ENCODE measurements at places on chromosomes 3 and 15. TPM values are rescaled to one million over a fixed set of nuclear protein-coding genes. Genes with fewer than 3 reads are reported as not detected.

GRCh38 chr15:71136793-71137518, 21.7 kb downstream of the THSD4 start:
- DNase-seq = no peak

DNA sequence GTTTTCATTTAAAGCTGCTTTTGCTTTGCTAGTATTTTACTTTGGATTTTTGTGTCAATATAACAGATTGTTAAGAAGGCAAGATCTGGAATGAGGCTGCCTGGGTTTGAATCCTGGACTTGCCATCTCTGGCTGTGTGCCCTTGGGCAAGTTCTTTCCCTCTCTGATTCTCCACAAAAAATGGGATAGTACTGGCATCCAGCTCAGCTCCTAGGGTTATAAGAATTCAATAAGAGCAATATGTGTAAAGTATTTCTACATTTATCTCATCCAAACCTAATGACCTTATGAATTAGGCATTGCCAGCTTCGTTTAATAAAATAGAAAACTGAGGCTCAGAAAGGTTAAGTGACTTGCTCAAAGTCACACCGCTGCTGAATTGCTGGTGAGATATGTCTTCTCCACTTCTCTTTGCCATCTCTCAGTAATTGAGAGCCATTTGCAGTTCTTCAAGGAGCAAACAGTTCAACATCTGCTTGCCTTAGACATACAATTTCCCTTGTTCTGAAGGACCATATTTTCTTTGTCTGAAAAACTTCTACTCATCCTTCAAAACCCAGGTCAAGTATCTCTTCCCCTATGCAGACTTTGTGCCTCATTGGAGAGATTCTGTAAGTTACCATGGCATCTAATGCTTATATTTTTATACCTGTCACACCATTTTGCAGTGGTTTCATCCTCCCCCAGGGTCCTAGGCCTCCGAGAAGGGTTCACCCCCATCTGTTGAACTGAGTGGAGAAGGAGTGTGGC, 80.8 kb upstream of the TLE3 start:
- no peak for DNase-seq

DNA sequence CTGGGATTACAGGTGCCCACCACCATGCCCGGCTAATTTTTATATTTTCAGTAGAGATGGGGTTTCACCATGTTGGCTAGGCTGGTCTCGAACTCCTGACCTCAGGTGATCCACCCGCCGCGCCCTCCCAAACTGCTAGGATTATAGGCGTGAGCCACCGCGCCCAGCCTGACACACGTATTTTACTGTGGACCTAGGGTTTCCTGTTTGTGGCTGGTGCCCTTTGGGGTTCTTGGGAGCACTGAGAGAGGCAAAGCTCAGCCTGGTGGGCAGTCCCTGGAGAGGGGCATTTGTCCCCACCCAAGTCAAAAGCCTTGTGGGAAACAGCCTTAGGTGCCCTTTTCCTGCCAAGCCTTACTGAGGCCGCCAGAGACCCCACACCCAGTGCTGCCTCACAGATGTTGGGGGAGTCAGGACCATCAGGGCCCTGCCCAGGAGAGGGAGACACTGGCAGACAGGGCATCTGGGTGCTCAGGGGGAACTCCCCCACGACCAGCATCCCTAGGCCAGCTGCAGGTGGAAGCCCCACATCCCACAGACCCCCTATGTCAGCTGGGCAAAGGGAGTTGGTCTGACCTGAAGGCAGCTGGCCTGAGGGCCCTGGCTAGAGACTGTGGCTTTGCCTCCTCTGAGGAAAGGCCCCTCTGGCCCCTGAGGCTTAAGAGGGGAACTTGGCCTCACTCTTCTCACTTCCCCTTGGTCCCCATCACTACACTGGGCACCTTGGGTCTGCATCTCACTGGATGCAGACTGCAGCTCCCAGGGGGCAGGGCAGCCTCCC, 35.1 kb downstream of the DNAH1 start:
- DNase-seq = no peak

ABTB1 gene
- total RNA-seq = 23.1 TPM

DNA sequence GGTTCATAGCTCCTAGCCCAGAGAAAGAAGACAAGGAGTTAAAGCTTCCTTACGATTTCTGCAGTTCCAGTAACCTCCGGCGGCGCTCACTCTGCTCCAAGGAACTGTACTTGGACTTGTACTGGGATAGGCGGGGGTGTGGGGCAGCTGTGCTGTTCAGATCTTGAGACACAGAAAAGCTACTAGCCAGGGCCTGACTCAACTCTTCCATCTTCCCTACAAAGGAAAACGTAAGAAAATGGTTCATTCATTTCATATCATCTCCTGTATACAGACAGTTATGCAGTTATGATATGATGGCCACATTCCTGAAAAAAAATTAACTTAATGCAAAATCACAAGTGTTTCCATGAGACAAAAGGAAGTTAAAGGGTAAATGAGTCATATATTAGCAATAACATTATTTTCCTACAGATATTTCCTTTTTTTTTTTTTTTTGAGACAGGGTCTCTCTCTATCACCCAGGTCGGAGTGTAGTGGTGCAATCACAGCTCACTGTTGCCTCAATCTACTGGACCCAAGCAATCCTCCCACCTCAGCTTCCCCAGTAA, 4.6 kb downstream of the SNUPN start:
- no peak for DNase-seq

FOXB1 gene
- 0.33 TPM for total RNA-seq

DNA sequence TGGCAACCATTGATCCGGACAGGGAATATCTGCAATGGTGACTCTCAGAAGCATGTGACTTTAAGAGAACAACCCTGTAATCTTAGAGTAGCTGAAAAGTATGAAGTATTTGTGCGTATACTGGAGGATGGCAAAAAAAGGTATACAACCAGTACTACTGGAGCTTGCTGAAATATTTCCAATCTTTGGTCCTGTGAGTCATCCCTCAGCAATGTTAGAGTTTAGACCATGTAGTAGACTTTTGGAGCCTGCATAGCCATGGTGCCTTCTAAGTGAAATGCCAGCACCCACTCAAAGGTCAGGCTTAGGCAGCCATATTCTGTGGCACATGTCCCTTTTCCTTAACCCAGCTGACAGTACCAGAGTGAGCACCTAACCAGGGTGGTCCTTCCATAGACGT, 429.4 kb downstream of the NTRK3 start:
- no peak for DNase-seq

GRCh38 chr3:150251187-150252062, 156.7 kb upstream of the TSC22D2 start:
- no peak for DNase-seq

TRA2B gene
- total RNA-seq = 305 TPM

- DNase-seq = no peak
These were observed 91.5 kb downstream of the RPL22L1 start for GRCh38 chr3:170778240-170779217.

TRIM42 gene
- not detected for total RNA-seq

DNA sequence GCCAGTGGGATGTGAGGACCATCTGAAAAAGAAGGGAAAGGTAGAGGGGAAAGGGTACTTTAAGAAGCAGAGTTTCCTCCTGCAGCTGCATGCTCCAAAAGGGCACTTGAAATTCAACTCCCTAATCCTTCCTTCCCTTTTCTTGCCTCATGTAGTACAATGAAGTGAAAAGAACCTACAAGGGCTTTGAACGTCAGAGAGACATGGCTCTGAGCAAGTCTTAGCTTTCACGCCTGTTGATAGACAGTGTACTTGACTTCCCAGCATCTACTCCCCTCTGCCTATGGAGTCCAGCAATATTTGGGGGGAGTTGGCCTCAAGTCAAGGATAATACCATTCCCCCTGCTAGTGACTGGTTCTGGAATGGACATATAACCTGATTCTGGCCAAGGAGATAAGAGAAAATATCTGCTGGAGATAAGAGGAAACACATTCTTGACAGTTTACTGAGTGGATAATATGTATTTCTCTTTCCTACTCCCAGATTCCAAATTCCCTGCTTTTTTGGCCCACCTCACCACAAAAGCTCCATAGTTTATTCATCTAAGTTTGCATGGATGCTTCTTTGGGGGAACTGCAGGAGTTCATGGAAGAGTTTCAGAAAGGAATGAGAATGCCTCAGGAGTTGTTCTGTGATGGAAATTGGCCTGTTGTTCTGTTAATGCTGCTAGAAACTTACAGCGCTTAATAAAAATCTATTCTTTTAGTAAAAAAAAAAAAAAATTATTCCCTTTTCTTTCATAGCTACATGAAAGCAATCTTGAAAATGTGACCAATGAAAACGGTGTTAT, 193.0 kb upstream of the TPM1 start:
- DNase-seq = no peak

- no peak for DNase-seq
These were observed 54.0 kb upstream of the GADL1 start for GRCh38 chr3:30948426-30948825.

SKIC8 gene
- 60.2 TPM for total RNA-seq

DNA sequence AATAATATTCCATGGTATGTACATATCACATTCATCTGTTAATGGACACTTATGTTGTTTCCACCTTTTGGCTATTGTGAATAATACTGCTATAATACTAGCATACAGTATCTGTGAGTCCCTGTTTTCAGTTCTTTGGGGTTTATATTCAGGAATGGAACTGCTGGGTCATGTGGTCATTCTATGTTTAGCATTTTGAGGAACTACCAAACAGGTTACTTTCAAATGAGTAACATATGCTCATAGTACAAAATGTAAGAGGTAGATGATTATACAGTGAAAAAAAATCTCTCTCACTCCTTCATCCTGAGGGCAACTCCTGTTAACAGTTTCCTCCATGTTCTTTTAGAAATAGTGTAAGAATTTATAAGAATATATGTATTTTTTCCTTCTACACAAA, 162.2 kb downstream of the PLD1 start:
- no peak for DNase-seq

IQCF5 gene
- not detected for total RNA-seq

DNA sequence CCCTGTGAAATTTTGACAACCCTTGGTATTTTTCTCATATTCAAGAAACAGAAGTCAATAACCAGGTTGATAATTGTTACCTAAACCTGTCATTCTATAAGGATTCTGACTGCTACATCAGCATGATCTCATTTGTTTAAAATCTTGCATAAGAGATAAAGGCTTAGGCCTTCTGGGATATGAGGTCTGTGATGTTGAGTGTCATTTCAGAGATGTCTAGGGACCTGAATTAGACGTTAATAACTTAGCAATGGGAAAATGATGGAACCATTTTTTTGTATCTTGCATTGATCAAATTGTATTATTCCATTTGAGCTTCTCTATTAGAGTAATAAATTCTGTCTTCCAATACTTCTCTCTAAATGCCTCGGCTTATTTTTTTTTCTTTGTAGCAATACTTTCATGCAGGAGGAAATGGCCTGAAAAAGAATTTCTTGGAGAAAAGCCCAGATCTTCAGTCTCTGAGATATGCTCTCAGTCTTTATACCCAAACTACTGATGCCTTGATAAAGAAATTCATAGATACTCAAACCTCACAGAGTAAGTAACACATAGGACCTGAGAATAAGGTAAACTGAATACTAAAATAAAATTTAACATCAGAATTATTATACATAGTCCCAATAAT, 589.3 kb downstream of the UNC13C start:
- no peak for DNase-seq

DNA sequence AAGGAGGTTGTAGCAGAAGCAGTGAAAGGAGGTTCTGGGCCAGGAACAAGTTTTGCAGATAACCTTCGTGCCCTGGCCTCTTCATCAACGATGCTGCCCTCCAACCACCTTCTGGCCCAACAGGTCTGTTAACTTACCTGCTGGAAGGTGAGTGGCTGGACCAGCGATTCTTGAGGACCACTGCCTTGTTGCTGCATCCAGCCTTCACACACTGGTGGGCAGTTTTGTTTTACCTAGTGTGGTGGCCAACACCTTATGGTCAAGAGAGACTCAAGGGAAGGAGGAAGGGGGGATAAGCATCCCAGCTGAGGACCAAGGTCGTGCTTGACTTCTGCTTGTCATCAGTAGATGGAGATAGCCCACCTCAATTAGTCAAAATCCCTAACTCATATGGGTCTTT, 7.8 kb upstream of the MAGEF1 start:
- DNase-seq = no peak

DNA sequence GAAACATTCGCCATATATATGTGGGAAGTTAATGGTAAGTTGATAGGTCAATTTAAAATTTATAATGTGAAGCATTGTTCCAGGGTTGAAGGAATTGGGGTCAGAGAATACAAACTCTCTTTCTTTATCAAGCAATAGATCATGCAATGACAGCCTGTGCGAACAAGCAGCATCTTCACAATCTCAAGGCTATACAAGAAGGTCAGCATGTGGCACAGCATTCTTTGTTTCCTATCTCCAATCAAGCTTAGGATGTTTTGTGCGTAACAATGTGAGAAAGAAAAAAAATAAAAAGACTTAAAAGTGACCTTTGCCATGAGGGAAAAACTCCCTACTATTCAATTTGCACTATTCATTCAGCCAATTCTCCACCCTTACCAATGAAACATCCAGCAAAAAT, 288.1 kb upstream of the NECTIN3 start:
- no peak for DNase-seq

SYNPR gene
- total RNA-seq = not detected

LRRC34 gene
- total RNA-seq = 2.5 TPM

GNAT1 gene
- total RNA-seq = not detected

DNA sequence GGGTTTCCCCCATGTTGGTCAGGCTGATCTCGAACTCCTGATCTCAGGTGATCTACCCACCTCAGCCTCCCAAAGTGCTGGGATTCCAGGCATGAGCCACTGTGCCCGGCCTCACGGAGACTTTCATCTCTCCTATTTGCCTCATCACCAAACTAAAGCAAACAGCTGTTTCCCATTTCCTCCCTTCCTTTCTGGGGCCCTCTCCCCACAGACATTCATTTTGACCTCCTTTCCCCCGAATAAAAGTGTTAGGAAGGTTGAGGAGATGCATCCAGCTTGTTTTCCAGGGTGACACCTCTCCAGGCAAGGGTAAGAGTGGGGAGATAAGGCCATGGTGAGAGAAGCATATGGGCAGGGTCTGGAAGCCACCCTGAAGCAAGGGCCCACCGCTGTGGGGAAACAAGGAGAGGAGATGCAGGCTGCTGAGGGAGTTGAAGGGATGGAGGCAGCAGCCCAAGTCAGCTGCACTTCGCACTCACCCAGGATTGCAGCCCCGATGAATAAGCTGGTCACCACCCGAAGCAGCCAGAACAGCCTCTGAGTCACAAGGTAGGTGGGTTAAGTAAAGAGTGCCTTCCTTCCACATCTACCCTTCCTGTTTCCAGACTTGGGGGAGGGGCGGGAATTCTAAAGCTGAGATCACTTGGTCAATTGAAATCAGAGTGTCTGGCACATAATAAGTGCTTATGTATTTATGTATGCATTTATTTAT, 7.7 kb downstream of the DUOXA2 start:
- DNase-seq = no peak

SPG11 gene
- total RNA-seq = 62.1 TPM

MEGF11 gene
- total RNA-seq = not detected

CCR2 gene
- 0.51 TPM for total RNA-seq

GRCh38 chr15:66599536-66600239, 33.9 kb upstream of the LCTL start:
- DNase-seq = no peak

GOLGA6D gene
- not detected for total RNA-seq

CSPG4 gene
- not detected for total RNA-seq

GRCh38 chr3:149566292-149566975, 91.4 kb downstream of the WWTR1 start:
- DNase-seq = no peak

SKOR1 gene
- 0.16 TPM for total RNA-seq

Measured in CD8-positive, alpha-beta memory T cell (primary cell).